ENCODE measurements at places on chromosomes 1 and 21.
A peak's percentile ranks its signal among the peaks of the same experiment; 100 is the strongest.

DNA sequence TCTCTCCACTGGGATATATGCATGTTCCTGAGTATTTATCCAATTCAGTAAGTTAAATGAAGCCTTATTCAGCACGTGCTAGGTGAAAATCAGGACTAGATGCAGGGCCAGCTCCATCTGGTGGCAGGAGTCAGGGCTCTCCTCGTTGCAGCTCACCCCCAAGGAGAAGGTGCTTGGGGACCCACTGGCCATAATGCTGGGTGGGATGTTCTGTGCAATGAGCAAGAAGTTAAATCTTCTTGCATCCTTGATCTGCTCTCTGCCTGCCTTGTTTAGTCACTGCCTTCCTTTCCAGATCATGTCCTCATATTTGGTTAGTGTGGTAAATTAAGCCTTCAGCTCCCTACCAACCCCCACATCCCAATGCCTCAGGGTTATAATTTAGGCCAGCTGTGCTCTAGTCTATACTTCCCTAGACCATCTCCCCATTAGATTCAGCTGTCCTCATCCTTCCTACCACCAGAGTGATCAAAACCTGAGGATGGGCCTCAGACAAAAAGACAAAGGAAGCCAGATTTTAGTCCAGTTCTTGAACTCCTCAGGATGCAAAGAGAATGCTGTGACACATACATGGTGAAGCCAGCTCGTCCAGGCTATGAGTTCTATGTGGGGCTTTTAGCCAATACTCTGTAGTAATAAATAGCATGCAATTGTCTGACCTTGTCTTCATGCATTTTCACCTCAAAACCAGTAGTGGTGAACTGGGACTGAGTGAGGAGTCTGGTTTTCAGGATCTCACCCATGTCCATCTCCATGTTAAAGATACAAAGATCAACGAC lies 55.9 kb downstream of the SEC16B start:
- no peak overlapping the region for H3K4me3 ChIP-seq
- no peaks in the 10 kb centered on the region for H3K27me3 ChIP-seq
- peak; percentile 84 for DNase-seq
- peaks cover 6% of the 10 kb centered on the region for H3K4me1 ChIP-seq
- no peak overlapping the region for H3K27ac ChIP-seq

- H3K4me1 ChIP-seq, result no peaks in the 10 kb centered on the region
- peaks cover 37% of the 10 kb centered on the region for H3K27me3 ChIP-seq
- no peak overlapping the region for H3K27ac ChIP-seq
- no peak for DNase-seq
- H3K4me3 ChIP-seq, result no peak overlapping the region
- no peaks in the 10 kb centered on the region for H3K36me3 ChIP-seq
These were observed 25.7 kb downstream of the TRIM67 start for GRCh38 chr1:231187571-231187970.

DNA sequence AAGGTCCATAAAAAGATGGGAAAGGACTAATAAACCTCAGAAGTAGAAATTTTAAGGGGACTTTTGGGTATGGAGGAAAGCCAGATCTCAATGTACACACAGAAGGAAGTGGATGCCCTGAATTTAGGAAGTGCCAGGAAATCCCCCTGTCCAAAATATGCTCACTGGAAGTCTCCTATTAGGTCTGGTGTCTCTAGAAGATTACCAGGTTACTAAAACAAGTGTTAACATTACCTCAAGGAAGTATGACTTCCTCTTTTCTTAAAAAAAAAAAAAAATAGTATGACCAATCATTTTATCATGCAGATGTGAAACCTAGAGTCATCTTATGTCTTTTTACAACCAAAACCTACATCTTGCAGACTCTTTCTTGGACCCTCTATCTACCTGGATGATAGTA lies 30.7 kb downstream of the CD58 start:
- DNase-seq, result no peak
- no peak overlapping the region for H3K4me3 ChIP-seq
- no peaks in the 10 kb centered on the region for H3K4me1 ChIP-seq
- H3K27ac ChIP-seq, result no peak overlapping the region

GRCh38 chr1:43703836-43704235 lies 3.5 kb upstream of the ST3GAL3 start:
- peaks cover 60% of the 10 kb centered on the region for H3K36me3 ChIP-seq
- H3K4me3 ChIP-seq, result no peak overlapping the region
- DNase-seq, result no peak
- peaks cover 18% of the 10 kb centered on the region for H3K4me1 ChIP-seq
- no peaks in the 10 kb centered on the region for H3K27me3 ChIP-seq

GRCh38 chr1:215418876-215419447 lies 148.1 kb upstream of the KCTD3 start:
- H3K36me3 ChIP-seq, result no peaks in the 10 kb centered on the region
- peaks cover 61% of the 10 kb centered on the region for H3K27me3 ChIP-seq
- DNase-seq, result no peak
- H3K4me3 ChIP-seq, result no peak overlapping the region
- no peak overlapping the region for H3K27ac ChIP-seq

- no peak overlapping the region for H3K27ac ChIP-seq
- H3K27me3 ChIP-seq, result no peaks in the 10 kb centered on the region
- H3K4me1 ChIP-seq, result peaks cover 27% of the 10 kb centered on the region
- H3K36me3 ChIP-seq, result peaks cover 5% of the 10 kb centered on the region
- H3K4me3 ChIP-seq, result no peak overlapping the region
- DNase-seq, result no peak
These were observed 7.7 kb downstream of the SNX27 start for GRCh38 chr1:151619489-151620093.

DNA sequence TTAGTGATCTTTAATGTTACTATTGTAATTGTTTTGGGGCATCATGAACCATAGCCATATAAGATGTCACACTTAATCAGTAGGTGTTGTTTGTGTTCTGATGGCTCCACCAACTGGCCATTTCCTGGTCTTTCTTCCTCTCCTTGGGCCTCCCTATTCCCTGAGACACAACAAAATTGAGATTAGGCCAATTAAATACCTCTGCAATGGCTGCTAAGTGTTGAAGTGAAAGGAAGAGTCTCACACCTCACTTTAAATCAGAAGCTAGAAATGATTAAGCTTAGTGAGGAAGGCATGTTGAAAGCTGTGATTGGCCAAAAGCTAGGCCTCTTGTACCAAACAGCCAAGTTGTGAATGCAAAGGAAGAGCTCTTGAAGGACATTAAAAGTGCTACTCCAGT lies 30.7 kb downstream of the PPP2R5A start:
- peak; percentile 51 for DNase-seq
- H3K27me3 ChIP-seq, result no peaks in the 10 kb centered on the region
- H3K36me3 ChIP-seq, result no peaks in the 10 kb centered on the region
- H3K4me3 ChIP-seq, result no peak overlapping the region
- H3K4me1 ChIP-seq, result no peaks in the 10 kb centered on the region
- H3K27ac ChIP-seq, result no peak overlapping the region
